ENCODE measurements at places on chromosomes 12 and 14.

- DNase-seq: no peak
Measured at GRCh38 chr12:80187660-80188090, 88.3 kb downstream of the OTOGL start.

DNA sequence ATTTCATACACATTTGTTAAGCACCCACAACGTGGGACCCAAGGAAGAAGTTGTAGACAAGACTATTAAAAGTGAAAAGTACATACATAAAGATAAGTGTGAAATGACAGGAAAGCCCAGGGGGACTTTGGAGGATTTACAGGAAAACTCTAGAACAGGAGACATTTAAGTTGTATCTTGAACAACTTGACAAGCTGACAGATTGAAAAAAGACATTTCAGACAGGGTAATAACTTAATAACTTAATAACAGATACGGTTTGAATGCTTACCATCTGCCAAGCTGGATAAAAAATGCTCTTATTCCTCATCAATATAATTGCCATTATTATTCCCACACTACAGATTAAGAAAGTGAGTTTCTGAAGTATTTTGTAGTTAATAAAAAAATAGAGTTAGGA lies 229.7 kb upstream of the SYT10 start:
- no peak for DNase-seq

GRCh38 chr14:54902521-54903420 lies at the start of gene GCH1:
Gene GCH1 (minus strand): TSS chr14:54902826. CDS start chr14:54902663, 163 bp downstream.
- DNase-seq: peak; percentile 69

- DNase-seq: no peak
Measured at GRCh38 chr14:93686268-93686667, 102.0 kb downstream of the PRIMA1 start.

GRCh38 chr12:85004204-85004603 lies 31.9 kb downstream of the TSPAN19 start:
- no peak for DNase-seq

DNA sequence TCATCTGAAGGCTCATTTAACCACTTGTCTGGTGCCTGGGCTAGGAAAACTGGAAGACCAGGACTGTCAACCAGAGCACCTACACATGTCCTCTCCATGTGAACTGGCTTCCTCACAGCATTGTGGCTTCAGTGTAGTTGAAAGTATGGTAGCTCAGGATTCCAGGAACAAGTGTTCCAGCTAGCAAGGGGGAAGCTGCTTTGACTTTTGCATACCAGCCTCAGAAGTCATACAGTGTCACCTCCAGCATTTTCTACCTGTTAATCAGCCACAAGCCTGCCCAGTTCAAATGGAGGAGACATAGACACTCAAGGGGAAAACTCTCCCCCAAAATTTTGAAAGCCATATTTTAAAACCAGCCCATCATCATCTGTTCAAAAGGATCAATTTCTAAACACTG lies 212.8 kb upstream of the CAND1 start:
- DNase-seq: no peak

- DNase-seq: no peak
Measured at GRCh38 chr12:15209782-15210181, 11.4 kb downstream of the RERG start.

GRCh38 chr14:35482994-35483515 lies 50.9 kb upstream of the INSM2 start:
- DNase-seq: no peak

GRCh38 chr12:53231921-53232645 lies at the start of gene RARG:
Gene RARG (minus strand): TSS chr12:53232209. CDS start chr12:53227545, 4,664 bp downstream.
- no peak for DNase-seq

- DNase-seq: no peak
Measured at GRCh38 chr14:96162265-96162664, 42.4 kb upstream of the BDKRB2 start.

GRCh38 chr12:88366101-88366500 lies 214.2 kb downstream of the KITLG start:
- no peak for DNase-seq
